Neuronal stem cell (in vitro differentiated cells): ENCODE measurements at places on chromosomes 16 and 17.

- H3K27me3 ChIP-seq = no peaks in the 10 kb centered on the region
- H3K4me3 ChIP-seq = no peak overlapping the region
- no peak overlapping the region for H3K27ac ChIP-seq
- no peak for DNase-seq
- H3K4me1 ChIP-seq = peaks cover 18% of the 10 kb centered on the region
- peaks cover 15% of the 10 kb centered on the region for H3K36me3 ChIP-seq
These were observed 1.2 kb upstream of the TAOK2 start for GRCh38 chr16:29972500-29972899.

DNA sequence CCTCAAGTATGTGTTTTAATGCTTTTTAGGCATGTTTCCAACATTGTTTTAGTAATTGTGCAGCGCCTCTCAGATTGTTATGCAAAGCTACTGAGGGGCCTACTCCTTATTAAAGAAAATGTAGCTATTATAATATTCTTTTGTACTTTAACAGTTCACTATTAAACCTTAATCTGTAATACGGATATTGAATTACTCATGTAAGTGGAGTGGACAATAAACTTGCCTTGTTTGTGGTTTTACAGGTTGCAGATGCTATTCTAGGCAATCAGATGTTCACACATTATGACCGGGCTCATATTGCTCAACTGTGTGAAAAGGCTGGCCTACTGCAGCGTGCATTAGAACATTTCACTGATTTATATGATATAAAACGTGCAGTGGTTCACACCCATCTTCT lies 41.0 kb downstream of the PTRH2 start:
- no peak overlapping the region for H3K4me3 ChIP-seq
- H3K4me1 ChIP-seq = no peaks in the 10 kb centered on the region
- no peaks in the 10 kb centered on the region for H3K27me3 ChIP-seq
- H3K36me3 ChIP-seq = peaks cover 16% of the 10 kb centered on the region
- H3K27ac ChIP-seq = no peak overlapping the region

DNA sequence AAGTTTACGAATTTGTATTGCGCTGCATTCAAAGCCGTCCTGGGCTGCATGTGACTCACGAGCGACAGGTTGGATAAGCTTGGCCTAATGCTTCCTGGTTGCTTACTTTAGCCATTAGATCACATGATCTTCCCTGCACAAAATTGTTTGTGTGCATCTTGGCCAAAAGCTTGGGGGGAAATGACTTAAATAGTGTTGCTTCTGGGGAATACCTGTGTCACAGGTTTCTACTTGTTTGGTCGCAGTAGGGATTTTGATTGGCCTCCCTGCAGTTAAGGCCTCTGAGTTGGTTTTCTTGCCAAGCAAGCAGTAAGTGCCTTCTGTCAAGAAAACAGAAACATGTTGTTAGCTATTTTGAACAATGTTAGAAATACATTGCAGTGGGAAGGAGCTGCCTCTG lies 39.6 kb upstream of the DUSP14 start:
- no peak for DNase-seq
- no peaks in the 10 kb centered on the region for H3K36me3 ChIP-seq
- H3K4me1 ChIP-seq = peaks cover 8% of the 10 kb centered on the region

DNA sequence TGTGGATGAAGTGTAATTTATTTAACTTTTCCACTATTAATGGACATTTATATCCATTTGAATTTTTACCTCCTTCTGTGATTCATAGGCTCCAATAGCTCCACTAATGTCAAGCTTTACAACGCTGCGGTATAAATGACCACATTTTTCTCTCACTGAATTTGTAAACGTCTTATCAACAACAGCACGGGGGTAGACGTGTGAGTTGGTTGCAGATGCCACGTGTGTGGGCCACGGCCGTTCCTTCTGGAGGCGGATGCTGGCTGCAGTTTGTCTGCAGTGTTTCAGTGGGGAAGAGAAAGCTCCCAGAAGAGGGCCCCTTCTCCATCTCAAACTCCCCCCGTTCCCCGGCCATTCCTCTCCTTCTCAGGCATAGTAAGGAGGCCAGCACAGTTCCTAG lies 68.2 kb upstream of the XYLT1 start:
- no peak for DNase-seq
- H3K27ac ChIP-seq = no peak overlapping the region
- no peaks in the 10 kb centered on the region for H3K36me3 ChIP-seq
- H3K4me1 ChIP-seq = no peaks in the 10 kb centered on the region
- no peak overlapping the region for H3K4me3 ChIP-seq

DNA sequence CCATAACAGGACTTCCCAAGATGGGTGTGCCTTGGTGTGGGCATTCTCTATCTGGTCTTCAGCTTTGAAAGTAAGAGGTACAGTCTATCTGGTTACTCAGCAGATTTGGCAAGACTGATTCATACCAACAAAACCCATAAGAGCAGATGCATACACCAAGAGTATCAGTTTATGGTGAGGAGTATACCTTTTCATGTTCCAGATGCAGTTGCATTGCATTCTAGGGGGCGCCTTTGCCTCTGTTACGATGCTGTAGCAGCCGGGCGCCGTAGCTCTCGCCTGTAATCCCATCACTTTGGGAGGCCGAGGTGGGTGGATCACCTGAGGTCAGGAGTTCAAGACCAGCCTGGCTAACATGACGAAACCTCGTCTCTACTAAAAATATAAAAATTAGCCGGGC lies 31.1 kb upstream of the CARMIL2 start:
- peaks cover 91% of the 10 kb centered on the region for H3K36me3 ChIP-seq
- no peak overlapping the region for H3K27ac ChIP-seq
- no peaks in the 10 kb centered on the region for H3K27me3 ChIP-seq
- no peak for DNase-seq

- H3K27ac ChIP-seq = no peak overlapping the region
- no peak for DNase-seq
- peaks cover 1% of the 10 kb centered on the region for H3K4me1 ChIP-seq
- no peaks in the 10 kb centered on the region for H3K36me3 ChIP-seq
- H3K27me3 ChIP-seq = no peaks in the 10 kb centered on the region
These were observed 1.0 kb downstream of the GSDMA start for GRCh38 chr17:39963829-39964228.

GRCh38 chr16:82395212-82395611 lies 225.2 kb upstream of the MPHOSPH6 start:
- no peak overlapping the region for H3K4me3 ChIP-seq
- H3K4me1 ChIP-seq = no peaks in the 10 kb centered on the region
- DNase-seq = no peak
- no peaks in the 10 kb centered on the region for H3K27me3 ChIP-seq
- H3K36me3 ChIP-seq = no peaks in the 10 kb centered on the region

DNA sequence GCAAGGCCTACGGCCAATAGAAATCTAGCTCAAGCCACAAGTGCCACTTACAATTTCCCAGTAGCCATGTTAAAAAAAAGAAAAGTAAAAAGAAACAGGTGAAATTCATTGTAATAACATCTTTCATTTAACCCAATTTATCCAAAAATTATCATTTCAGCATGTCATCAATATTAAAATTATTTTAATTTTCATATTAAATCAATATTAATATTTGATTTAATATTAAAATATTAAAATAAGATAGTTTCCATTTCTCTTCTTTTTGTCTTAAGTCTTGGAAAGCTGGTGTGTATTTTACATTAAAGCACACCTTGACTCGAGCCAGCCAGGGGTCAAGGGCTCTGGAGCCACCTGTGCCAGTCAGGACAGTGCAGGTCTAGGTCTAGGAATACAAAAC lies 12.7 kb upstream of the C16orf74 start:
- no peak for DNase-seq
- no peaks in the 10 kb centered on the region for H3K27me3 ChIP-seq
- H3K4me1 ChIP-seq = no peaks in the 10 kb centered on the region
- H3K36me3 ChIP-seq = no peaks in the 10 kb centered on the region
- no peak overlapping the region for H3K27ac ChIP-seq

DNA sequence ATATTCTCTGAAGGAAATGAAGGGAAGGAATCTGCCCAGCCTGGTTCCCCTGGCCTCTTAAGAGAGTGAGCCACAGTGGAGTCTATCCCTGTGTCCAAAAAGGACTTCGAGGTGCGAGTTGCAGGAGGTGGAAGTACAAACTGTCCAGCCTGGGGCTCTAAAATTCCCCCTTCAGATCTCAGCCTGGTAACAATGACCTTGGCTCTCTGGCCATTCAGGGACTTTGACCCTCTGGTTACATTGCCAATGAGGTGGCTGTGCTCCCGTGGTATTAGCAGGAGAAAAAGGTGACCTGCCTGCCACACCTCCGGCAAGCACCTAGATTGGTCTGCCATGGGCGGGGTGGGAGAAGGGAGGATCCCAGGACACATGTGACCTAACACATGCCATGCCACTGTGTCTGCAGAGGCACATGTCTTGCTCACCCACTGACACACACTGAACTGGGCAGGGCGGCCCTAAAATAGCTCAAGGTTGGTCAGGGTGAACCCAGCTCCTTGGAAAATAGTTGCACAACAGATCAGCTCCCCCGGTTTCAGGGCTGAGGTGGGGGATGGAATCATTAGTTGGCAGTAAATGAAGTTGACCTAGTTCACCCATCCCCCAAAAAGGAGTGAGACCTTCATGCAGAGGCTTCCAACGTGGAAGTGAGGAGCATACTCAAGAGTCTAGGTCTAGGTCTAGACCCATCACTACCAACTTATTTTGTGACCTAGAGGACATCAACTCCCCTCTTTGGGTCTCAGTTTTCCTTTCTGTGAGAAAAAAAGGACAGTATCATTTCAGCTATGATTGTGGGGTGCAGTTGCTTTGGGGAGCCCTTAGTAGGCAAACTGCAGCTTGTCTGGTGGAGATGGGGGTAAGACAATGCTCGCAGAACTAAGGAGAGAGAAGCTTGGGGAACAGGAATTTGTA lies 2.2 kb downstream of the NR1D1 start:
- peaks cover 30% of the 10 kb centered on the region for H3K4me1 ChIP-seq
- no peaks in the 10 kb centered on the region for H3K27me3 ChIP-seq
- DNase-seq = no peak
- no peak overlapping the region for H3K4me3 ChIP-seq
- no peak overlapping the region for H3K27ac ChIP-seq

GRCh38 chr16:3092501-3092941 lies 6.6 kb downstream of the ZSCAN10 start:
- no peak overlapping the region for H3K27ac ChIP-seq
- H3K27me3 ChIP-seq = no peaks in the 10 kb centered on the region
- no peak for DNase-seq

DNA sequence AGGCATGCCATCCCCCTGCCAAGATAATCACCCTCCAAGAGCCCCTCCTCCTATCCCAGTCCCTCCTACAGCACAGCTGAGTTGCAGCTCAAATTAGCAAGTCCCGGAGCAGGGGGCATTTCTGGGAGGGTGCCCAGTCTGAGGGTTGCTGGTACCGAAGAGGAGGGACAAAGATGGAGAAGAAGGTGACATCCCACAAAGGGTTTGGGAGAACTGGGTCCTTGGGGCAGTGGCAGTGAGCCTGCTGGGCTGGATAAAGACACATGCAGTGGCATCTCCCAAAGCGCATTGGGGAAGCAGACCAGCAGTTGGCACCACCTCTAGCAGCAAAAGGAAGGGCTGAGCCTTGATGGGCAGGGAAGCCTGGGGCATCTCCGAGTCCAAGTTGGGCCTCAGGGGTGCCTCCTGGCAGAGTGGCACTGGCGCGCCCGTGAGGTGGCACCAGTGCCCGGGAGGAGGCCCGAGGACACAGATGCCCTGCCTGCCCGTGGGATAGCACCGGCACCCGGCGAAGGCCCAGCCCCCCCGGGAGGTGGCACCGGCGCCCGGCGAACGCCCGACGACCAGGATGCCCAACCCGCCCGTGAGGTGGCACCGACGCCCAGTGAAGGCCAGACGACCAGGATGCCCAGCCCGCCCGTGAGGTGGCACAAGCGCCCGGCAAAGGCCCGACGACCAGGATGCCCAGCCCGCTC lies 622 bp downstream of the TOM1L2 start:
- no peaks in the 10 kb centered on the region for H3K36me3 ChIP-seq
- H3K4me3 ChIP-seq = peak overlapping the region; percentile 64
- H3K4me1 ChIP-seq = peaks cover 10% of the 10 kb centered on the region
- no peak for DNase-seq

GRCh38 chr17:59178266-59178985 lies 22.9 kb downstream of the PRR11 start:
- H3K4me1 ChIP-seq = no peaks in the 10 kb centered on the region
- peaks cover 79% of the 10 kb centered on the region for H3K36me3 ChIP-seq
- no peak for DNase-seq
- H3K27ac ChIP-seq = no peak overlapping the region

DNA sequence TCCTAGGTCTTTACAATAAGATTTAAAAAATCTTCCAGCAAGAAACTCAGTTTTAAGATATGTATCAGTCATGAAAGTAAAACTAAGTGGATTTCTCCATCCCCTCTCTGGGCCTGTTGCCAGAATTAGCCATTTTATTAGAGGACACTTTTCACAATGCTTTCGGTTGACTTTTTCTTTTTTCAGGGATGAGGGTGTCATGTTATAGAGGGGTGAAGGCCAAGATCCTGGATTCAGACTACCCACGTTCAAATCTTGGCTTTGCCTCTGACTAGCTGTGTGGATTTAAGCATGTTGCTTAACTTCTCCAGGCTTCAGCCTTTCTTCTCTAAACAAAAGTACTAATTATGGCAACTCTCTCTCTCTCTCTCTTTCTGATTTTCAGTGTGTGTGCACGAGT lies 111.7 kb upstream of the COX10 start:
- DNase-seq = no peak
- H3K27ac ChIP-seq = no peak overlapping the region
- no peaks in the 10 kb centered on the region for H3K27me3 ChIP-seq
- no peaks in the 10 kb centered on the region for H3K36me3 ChIP-seq

GRCh38 chr16:67302970-67303369 lies 23.6 kb downstream of the KCTD19 start:
- no peaks in the 10 kb centered on the region for H3K27me3 ChIP-seq
- no peaks in the 10 kb centered on the region for H3K36me3 ChIP-seq
- no peak overlapping the region for H3K4me3 ChIP-seq
- no peak for DNase-seq
- H3K4me1 ChIP-seq = peaks cover 5% of the 10 kb centered on the region

- no peak overlapping the region for H3K27ac ChIP-seq
- H3K27me3 ChIP-seq = no peaks in the 10 kb centered on the region
- H3K4me3 ChIP-seq = no peak overlapping the region
- DNase-seq = no peak
- no peaks in the 10 kb centered on the region for H3K36me3 ChIP-seq
These were observed 513.6 kb upstream of the CDH8 start for GRCh38 chr16:62549875-62550274.

GRCh38 chr17:57584050-57584551 lies 161.0 kb downstream of the CCDC182 start:
- peaks cover 21% of the 10 kb centered on the region for H3K4me1 ChIP-seq
- no peak for DNase-seq
- no peaks in the 10 kb centered on the region for H3K27me3 ChIP-seq
- H3K4me3 ChIP-seq = no peak overlapping the region

DNA sequence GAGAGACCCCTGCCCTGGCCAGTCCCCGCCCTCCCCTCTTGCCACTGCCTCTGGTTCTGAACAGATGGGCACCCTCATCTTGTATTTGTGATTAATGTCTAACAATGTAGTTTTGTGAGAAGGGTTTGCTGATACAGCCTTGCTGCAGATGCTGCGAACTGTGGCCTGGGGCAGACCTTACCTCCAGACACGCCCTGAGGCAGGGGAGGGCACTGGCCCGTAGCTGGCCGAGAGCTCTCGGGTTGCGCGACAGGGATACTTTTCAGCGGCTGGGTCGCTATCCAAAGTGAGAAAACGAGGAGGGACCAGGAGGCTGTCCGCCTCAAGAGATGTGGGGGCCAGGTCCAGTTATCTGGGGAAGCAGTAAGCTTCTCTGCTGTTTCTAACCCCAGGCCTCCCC lies 21.9 kb downstream of the STH start:
- DNase-seq = no peak
- H3K36me3 ChIP-seq = peaks cover 4% of the 10 kb centered on the region
- no peak overlapping the region for H3K4me3 ChIP-seq
- no peak overlapping the region for H3K27ac ChIP-seq
- H3K27me3 ChIP-seq = no peaks in the 10 kb centered on the region
- peaks cover 15% of the 10 kb centered on the region for H3K4me1 ChIP-seq

- H3K4me1 ChIP-seq = no peaks in the 10 kb centered on the region
- DNase-seq = no peak
- H3K4me3 ChIP-seq = no peak overlapping the region
- H3K27ac ChIP-seq = no peak overlapping the region
- H3K27me3 ChIP-seq = no peaks in the 10 kb centered on the region
- H3K36me3 ChIP-seq = peaks cover 47% of the 10 kb centered on the region
These were observed 528 bp downstream of the TERB1 start for GRCh38 chr16:66800856-66801255.
